ENCODE measurements at places on chromosomes 16 and 17.

- DNase-seq, result no peak
Measured at GRCh38 chr16:68331879-68332410, 21.1 kb downstream of the PRMT7 start.

- DNase-seq, result no peak
Measured at GRCh38 chr16:90084215-90084950, 7.3 kb upstream of the PRDM7 start.

DNA sequence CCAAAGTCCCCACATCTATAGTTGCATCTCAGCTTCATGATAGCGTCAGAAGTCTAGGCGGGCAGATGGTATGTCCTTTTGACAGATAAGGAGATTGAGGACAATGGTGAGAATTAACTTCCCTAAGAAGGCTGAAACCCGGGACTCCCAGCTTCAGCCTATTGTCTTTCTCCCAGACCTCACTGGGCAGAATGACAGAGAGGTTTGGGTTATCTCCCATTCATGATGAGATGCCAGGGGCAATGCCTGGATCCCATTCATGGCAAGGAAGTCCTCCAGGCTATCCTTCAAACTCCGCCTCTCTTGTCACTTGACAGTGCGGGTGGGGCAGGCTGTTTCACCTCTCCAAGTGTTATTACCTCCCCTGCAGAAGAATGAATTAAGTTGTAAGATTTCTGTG is 100.3 kb downstream of the IRX5 start:
- DNase-seq, result no peak

GRCh38 chr17:6677158-6677831 is 25.7 kb downstream of the C17orf100 start:
- DNase-seq, result no peak

DNA sequence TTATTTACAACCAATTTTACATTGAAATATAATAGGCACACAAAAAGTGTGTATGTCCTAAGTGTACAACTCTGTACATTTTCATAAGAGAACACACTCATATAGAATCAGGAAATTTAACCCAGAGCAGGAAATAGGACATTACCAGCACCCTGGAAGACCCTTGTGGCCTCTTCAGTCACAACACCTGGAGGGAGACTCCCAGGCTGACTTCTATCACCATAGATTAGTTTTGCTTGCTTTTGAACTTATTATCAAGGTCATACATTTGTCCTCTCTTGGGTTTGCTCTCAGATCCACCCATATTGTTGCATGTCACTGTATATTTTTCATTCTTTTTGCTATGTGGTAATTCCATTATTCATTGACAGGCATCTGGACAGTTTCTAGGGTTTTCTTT is 5.8 kb downstream of the RIPOR1 start:
- DNase-seq, result no peak

GRCh38 chr16:83926726-83927397 is 26.2 kb upstream of the OSGIN1 start:
- DNase-seq, result peak; percentile 88

DNA sequence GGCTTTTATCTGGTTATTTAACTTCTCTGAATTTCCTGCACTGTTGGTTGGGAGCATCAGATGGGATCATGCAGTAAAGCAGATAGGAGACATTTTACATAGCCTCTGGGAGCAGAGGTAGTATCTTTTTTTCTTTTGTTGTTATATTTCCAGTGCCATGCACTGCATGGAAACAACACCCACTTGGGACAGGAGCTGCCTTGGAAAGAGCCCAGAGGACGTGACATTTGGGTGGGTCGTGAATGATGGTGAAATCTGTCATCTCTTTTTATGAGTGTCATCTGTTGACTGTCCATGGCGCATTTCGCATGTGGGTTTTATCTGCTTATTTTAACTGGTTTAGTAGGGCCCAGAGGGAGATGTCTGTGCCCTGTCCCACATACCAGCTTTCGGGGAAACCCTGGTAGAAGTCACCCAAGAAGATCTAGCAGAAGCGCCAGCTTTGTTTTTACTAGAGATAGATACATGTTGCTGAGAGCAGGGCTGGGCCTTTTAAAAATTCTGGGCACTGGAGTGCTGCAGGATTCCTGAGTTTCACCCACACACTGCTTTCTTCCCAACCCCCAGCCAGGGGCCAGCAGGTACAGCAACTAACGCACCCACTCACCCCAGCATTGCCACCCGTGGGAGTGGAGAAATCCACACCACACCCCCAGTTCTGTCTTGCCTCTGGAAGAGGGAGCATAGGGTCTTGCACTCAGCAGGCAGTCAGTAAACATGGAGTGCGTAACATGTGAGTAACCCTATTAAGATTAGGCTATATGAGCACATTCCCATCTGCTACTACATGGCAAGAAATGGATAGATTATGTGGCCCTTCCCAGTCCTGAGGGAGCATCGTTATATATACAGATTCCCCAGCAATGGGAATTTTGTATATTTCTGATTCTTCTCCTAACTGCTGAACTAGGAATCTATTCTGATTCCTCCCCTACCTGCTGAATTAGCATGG is 8.4 kb upstream of the TERF2 start:
- DNase-seq, result no peak

DNA sequence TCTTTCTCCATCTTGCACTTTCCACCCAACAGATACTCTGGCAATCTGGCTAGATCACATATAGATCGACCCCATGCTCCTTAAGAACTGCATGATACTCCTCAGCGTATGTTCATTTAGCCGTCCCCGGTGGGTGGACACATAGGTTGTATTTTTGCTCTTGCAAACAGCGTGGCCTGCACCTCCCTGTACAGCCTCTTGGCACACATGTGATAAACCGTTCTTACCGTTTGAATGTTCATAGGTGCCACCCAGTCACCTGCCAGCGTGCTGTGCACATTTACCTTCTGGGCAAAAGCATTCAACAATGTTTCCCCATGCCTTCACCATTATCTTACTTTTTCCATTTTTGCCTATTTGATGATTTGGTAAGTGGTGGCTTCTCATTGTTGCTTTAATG is 6.2 kb downstream of the TNP2 start:
- DNase-seq, result no peak

DNA sequence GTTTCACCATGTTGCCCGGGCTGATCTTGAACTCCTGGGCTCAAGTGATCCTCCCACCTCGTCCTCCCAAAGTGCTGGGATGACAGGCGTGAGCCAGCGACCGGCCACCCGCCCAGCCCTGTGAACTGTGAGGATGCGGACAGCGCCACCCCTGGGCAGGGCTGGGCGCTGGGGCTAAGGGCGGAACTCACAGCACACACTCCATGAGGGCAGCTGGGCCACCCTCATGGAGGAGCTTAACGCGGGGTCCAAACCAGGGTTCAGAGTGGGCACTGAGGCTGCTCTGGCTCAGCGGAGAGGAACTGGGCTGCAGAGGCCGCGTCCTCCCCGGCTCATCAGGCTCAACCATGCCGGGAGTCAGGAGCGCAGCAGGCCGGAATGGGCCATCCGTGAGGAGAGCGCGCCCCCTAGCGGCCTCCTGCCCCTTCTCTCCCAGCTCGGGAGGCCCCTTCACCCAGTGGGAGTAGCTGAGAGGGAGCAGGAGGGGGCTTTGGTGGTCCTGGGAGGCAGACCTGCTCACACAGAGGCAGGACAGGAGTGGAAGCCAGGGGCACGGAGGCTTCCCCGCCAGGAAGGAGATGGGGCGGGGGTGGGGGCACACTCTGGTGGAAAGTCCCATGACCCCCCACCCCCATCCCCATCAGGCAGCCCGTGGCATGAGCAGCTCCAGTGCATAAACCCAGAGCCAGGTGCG is 13.8 kb downstream of the CORO7 start:
- DNase-seq, result peak; percentile 69

- no peak for DNase-seq
Measured at GRCh38 chr16:49529411-49530045, 155.9 kb downstream of the C16orf78 start.

DNA sequence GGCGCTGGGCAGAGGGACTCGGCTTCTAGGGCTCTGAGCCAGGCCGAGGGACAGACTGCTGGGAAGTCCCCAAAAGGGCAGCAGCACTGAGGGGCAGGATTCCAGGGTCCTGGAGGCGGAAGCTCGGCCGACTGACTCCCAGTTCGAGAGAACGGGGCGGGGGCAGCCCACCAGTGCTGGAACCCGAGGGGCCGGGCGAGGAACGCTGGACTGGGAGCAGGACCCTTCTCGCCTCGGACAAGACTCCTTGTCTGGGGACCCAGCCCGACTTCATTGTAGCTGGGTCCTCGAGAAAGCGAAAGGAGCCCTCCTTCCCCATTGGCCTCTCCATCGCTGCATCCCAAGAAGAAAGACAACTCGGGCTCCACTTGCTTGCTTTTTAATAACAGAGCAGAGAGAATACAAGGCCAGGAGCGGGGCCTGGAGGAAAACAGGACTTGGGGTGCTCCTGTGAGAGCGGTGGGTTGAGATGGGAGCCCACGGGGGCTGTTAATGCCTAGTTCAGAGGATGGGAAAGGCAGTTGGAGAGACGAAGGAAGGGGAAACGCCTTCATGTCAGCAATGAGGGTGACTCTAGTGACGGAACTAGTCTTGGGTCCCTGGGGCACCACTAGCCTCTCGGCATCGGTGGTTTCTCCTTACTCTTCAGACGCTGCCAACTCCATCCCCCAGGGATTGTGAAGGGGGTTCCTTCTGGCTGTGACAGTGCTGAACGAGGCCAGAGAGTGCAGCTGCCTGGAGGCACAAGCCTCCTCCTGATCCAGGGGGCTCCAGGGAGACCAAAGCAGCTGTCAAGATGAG is 492 bp upstream of the CAMTA2 start:
- peak; percentile 50 for DNase-seq

DNA sequence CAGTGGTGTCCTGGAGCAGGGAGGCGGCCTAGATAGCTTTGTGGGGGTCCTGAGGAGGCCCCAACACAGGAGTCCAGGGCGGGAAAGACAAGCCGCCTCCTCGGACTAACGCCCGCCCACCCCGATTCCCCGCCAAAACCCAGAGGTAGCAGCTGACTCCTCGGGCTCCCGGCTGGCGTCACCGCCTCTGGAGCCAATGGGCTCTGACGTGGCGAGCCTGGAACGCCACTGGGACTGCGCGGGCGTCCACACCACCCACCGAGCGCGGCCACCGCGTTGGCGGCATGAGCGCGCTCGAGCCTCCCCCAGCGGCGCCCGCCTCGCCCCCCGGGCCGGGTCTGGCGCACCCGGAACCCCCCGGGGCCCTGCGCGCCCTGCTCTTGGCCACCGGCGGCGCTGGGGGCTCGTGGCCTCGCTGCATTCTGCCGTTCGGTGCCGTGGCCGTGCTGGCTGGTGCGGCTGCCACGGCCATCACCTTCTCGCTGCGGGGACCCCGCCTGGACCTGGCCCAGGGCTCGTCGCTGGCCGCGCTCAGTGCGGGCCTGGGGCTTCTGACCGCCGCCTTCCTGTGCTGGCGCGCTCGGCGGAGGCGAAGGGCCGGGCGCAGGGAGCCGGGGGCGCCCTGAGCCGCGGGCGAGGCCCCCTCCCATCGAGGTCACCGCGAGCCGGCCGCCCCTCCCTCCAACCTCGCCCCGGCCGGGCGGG is 3.4 kb upstream of the NTN3 start:
- DNase-seq, result peak; percentile 47

DNA sequence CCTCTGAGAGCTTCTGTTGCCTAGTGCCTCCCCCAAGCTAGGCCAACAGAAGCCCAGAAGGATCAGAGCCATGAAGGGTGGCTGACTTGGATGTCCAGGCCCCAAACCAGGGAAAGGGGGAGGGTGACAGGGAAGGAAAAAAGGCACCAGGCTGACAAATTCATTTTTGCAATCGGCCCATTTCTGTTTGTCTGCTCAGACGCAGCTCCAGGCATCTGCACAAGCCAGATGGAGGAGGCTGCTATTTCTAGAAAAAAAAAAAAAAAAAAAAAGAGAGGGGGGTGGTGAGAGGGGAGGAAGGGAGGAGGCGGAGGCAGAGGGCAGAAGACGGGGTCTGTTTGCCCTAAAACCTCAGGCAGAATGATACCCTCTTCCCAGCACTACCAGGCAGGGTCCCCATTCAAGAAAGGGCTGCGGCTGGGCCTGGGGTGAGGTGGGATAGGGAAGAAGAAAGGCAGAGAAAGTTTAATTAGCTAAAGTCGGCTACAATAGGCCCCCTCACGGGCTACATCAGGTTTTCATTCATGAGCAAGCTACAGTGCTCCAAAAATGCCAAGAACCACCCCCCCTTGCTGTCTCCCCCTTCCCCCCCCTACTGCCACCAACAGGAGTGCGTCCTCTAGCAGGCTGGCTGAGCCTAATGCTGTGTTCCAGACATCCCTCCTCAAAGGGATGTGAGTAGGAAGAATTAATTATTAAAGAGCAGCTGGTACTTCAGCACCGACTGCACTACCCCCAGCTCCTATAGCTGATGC is 2.4 kb downstream of the HDAC5 start:
- no peak for DNase-seq

- peak; percentile 84 for DNase-seq
Measured at GRCh38 chr16:89909777-89910716, 8.6 kb upstream of the MC1R start.

- no peak for DNase-seq
Measured at GRCh38 chr17:3657874-3658783, 10.2 kb downstream of the TAX1BP3 start.

- no peak for DNase-seq
Measured at GRCh38 chr17:11719856-11720255, 121.6 kb downstream of the DNAH9 start.

DNA sequence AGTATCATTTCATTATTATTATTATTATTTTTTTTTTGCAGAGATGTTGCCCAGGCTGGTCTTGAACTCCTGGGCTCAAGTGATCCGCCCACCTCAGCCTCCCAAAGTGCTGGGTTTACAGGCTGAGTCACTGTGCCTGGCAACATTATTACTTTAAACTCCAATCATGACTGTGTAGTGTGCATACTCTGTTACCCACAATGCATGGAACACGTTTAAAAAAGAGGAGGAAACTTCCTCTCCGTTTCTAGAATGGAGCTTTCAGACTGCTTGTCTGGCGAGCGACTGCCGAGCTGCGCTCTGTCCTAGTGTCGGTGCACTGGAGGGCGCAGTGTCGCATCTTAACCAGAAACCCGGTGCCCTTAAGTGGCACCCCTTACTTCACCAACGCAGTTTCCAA is 22.1 kb upstream of the FASN start:
- DNase-seq, result no peak

DNA sequence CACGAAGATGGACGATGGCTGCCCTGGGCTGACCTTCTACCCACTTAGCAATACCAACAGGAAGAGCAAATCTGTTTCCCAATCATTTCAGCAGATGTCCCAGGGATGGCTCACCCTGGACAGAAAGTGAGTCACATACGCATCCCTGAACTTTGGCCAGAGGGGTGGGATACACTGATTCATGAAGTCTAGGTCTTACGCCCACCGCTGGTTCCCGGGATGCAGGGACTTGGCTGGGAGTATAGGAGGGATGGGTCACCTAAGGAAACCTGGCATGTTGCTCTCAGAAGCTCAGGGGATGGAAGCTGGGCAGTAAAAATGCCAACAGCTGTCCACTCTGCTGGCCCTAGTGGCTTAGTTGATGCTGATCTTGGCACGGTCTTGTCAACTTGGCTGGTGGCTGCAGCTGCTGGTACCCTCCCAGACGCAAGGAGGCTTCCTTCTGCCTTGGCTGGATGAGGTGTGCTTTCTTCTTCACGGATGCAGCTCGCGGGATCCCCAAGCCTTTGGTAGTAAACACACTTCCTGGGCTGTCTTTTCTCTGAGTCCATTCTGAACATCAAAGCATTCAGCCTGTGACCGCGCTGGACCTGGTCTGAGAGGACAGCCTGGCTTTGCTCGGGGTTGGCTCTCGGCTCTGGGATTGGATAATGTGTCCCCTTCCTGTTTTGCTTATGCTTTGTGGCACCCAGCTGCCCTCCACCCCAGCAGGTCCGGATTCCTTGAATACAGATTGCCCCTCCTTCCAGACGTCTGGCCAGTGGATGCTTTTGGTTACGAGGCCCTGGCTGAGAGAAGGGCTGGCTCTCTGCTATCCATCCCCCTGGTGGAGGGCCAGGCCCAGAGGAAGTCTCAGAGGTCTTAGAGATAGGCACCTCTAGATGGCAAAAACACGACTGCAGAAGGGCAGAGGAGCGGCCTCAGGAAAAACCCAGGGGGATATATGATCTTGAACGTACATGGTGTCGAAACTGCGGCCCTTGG is 71.5 kb downstream of the RAP1GAP2 start:
- DNase-seq, result no peak
